ENCODE measurements at places on chromosomes 16 and 17.

- DNase-seq, result peak; percentile 86
These were observed 73.9 kb upstream of the C16orf82 start for GRCh38 chr16:26992666-26993349.

DNA sequence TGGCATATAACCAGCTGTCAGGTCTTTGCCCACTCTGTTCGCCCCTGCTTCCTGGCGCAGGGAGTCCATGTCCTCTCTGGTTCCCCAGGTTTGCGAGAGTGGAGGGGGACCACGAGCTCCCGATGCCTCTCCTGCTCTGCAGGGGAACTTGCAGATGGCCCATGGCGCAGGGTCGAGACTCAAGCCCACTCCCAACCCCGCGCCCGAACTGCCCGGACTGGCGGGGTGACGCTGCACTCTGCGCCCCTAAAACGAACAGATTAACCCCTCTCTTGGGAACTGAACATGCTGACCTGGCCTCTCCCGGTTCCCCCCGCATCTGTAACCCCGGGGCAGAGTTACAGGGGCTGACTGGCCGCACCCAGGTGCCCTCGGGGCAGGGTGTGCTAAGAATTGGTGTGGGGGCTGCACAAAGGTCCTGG is 681 bp upstream of the PLA2G15 start:
- DNase-seq, result no peak

DNA sequence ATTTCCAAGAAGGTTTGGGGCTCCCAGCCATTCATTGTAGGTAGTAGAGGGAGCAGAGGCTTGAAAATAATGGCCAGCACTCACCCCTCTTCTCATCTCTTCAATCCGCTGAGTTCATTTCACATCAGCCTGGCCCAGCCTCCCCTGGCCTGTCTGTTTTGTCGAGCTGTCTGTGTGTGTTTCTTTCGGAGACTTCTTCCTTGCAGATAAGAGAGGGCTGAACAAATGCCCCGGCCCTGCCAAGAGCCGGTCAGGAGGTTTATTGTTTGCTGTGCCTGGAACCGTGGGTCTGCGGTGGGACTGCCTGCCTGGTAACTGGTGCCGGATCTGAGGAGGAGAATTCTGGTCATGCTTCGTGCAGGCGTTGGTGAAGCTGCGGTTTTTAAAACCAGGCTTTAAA is 3.4 kb downstream of the VPS4A start:
- DNase-seq, result no peak

GRCh38 chr17:50561746-50562141 is 1.2 kb downstream of the CACNA1G start:
- no peak for DNase-seq

GRCh38 chr17:81733507-81734404 is 21.7 kb downstream of the SLC25A10 start:
- DNase-seq, result peak; percentile 85

- DNase-seq, result peak; percentile 98
These were observed at the start of gene HYDIN for GRCh38 chr16:71230122-71230845. Gene HYDIN (minus strand): TSS chr16:71230722. CDS start chr16:71186895, 43,827 bp downstream.

DNA sequence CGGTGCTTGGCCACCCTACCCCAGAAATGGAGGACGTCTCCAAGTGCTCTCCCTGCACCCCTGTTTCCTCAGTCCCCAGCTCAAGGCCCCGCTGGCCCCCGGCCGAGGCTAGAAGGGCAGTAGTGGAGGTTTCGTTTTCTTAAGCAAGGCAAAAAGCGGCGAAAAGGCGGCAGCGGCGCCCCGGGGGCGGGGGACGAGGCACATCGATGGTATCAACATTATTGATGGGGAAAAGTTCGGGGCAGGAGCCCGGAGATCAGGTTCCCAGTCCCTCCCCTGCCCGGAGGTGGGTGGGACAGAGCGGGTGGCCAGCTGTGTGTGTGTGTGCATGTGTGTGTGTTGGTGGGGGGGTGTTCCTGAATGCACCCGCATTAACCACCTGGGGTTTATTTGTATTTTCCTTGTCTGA is 4.1 kb upstream of the SALL1 start:
- peak; percentile 79 for DNase-seq

GRCh38 chr16:85200471-85201278 is 88.4 kb upstream of the CIBAR2 start:
- DNase-seq, result no peak

GRCh38 chr16:87227296-87227951 is 89.8 kb downstream of the C16orf95 start:
- no peak for DNase-seq

DNA sequence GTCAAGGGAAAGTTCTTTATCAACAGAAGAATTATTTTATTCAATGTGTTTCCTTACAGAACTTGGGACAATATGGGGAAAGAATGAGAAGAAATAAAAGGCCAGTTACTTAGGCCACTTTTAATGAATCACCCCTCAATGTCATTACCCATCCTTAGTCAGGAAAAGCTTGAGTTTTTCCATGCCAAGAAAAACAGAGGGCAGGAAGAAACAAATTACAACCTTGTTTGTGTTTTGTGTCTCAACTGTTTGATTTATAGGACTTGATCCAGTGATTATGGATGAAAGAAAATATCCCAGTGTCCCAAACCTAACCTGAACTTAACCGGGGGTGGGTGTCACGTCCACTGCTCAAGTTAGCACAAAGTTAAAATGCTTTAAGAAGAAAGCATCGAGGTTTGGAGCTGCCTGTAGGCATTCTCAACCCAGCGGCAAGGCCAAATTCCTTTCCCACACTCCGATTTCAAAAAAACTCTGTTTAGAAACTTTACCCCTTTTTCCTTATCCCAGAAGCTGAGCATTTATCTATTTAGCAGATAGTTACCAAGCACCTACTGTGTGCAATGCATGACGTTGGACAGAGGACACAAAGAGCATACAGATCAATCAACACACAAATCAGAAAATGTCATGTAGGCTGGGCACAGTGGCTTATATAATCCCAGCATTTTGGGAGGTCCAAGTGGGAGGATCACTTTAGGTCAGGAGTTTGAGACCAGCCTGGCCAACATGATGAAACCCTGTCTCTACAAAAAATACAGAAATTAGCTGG is 14.0 kb upstream of the CYB5B start:
- DNase-seq, result no peak

- no peak for DNase-seq
These were observed 41.6 kb downstream of the B9D1 start for GRCh38 chr17:19320876-19321275.

DNA sequence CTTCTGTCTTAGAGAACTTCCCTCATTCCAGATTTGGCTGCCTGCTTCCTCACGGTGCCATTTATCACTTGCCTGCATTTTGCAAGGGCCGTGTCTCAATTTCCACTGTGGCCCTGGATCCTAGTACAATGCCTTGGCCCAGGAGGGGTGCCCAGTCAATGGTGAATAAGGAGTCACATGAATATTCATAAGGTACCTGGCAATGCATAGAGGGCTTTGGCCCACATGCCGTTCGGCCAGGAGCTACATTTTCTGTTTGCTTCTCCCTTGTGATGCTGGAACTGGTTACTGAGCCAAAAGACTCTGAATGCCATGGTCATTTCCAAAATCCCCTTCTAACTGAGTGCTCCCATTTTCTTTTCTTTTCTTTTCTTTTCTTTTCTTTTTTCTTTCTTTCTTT is 4.8 kb upstream of the PIRT start:
- no peak for DNase-seq

GRCh38 chr17:17510456-17511292 is 14.5 kb upstream of the RASD1 start:
- no peak for DNase-seq

DNA sequence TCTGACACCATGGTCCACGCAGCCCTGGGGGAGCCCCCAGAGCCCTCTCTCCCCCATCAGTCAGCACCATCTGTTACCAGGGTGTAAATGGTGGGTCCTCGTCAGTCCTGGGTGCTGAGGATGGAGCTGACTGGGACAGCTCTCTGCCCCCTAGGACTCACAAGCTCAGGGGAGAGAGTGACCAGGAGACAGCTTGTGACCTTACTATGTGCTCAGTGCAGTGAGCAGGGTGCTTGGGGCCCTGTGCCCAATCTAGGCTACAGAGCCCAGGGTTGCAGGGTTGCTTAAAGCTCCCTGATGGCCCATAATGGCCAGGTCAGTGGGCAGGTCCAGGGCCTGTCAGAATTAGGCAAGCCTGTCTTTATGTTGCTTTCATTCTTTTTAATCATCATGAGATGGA is 11.3 kb downstream of the MMP2 start:
- DNase-seq, result no peak

GRCh38 chr17:45431531-45432404 is 902 bp downstream of the ARHGAP27 start:
- DNase-seq, result peak; percentile 93

- DNase-seq, result no peak
These were observed 3.8 kb downstream of the GJC1 start for GRCh38 chr17:44826123-44826790.

- DNase-seq, result no peak
These were observed 20.1 kb upstream of the ALDH3A1 start for GRCh38 chr17:19768046-19768782.

DNA sequence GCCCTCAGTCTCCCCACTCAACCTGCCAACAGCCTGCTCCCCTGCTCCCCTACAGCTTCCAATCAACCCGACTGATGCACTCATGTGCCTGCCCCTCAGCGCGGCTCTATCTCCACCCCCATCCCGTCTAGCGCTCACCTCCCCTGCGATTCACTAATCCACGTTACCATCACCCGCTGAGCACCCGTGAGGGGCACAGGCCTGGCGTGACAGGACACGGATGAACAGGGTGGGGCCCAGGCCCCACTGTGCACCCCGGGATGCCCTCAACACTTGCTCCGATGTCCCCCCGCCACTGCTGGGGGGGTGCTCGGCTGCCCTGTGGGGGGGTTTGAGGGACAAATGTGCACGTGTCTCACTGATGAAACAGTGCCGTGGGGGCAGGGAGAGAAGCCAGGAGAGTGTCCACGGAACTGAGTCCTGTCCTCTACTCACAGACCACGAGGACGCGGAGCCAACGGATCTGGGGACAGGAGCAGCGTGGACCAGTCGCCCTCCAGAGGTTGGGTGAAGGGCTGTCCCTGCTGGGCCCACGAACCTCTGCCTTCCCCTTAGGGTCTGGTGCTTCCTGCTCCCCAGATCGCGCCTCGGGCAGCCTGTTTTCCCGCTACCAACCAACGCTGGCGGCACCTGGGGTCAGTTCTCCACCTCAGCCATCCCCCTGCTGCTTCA is 66.7 kb downstream of the RPH3AL start:
- no peak for DNase-seq

- DNase-seq, result no peak
These were observed 108.5 kb downstream of the USP22 start for GRCh38 chr17:20934288-20934687.

GRCh38 chr16:81817789-81818567 is 38.9 kb downstream of the PLCG2 start:
- no peak for DNase-seq

DNA sequence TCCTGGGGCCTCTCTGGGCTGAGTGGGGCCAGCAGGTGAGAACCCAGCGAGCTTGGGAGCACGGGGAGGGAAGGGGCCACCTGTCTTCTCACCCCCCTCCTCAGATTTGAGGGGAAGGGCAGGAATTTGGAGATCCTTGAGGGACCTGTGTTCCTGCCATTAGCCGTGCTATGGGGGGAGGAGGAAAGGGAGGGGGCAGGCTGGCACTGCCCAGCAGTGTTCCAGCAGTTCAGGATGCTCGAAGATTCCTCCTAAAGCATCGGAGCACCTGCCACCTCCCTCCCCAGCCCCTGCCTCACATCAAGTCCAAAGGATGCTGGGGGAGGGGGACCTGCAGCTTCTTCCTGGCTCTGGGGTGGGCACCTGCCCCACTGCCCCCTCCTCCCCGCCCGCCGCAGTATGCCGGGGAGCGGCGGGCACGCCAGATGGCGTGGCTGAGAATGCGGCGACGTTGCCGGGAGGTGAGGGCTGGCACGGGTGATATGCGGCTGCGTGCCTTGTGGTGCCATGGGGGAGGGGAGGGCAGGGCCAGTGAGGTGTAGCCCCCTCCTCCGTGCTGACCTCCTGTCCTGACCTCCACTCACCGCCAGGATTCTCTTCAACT is 4.7 kb upstream of the NEUROD2 start:
- no peak for DNase-seq

DNA sequence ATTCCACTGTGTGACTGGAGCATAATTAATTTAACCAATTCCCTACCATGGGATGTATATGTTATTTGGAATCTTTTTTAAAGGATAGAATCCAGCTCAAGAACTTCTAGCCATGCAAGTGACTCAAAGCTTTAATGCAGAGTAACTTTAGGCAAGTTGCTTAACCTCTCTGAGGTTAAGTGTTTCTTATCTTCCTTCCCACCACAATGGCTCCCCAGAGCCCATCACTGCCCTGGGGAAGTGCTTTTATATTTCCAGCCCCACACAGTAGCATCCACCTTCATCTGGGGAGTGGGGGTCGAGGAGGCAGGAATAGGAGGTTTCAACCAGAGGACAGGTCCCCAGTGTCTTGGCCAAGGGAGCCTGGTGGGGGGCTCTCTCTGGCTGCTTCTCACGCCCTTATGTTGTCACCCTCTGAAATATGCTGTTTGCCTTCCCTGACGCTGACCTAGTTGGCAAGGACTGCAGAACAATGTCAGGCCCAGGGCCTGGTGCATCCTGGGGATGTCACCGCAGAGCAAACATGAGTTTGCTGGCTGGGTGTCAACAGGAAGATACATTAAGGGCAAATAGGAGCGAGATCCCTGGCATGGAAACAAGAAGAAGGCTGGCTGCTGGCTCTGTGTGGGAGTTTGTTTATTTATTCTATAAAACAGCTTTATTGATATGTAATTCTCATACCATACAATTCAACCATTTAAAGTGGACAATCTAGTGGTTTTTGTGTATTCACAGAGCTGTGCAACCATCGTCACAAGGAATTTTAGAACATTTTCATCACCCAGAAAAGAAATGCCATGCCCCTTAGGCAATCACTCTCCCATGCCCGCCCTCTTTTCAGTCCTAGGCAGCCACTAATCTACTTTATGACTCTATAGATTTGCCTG is 46.6 kb upstream of the WSB1 start:
- no peak for DNase-seq

- no peak for DNase-seq
These were observed 11.5 kb downstream of the ZNF276 start for GRCh38 chr16:89732918-89733242.

- DNase-seq, result no peak
These were observed 72.0 kb downstream of the SKAP1 start for GRCh38 chr17:48357779-48358602.

DNA sequence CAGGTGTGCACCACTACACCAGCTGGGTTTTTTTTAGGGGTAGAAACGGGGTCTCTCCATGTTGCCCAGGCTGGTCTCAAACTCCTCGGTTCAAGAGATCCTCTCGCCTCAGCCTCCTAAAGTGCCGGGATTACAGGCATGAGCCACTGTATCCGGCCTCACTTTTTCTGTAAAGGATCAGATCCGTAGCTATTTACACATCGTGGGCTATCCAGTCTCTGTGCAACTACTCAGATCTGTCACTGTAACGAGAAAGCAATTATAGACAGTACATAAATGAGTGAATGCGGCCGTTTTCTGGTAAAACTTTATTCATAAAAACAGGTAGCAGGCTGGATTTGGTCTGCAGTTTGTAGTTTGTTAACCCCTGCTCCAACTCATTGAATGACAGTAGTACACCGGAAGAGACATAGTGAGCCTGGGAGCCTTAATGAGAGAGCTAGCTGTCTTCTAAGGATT is 44.5 kb downstream of the VMP1 start:
- DNase-seq, result no peak

- DNase-seq, result no peak
These were observed 64.4 kb upstream of the TBX2 start for GRCh38 chr17:61335105-61335844.
